DMS53 (cell line): ENCODE measurements at places on chromosomes 4 and X.

DNA sequence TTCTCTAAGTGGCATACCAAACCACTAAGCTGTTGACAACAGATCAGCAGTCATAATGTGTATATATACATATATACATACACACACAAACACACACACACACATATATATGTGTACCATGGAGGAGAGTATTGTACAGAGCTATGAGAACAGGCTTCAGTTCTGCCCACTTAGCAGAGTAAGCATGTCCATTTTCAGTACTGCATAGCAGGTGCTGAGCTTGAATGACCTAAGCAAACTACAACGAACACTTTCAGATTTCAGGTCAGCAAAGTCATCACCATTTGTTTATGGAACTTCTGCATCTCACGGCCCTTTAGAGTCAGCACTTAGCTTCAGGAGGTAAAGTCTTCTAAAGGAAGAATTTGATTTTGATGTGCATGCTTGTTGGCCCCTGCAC lies 735.8 kb upstream of the ATOH1 start:
- DNase-seq: peak; percentile 6

DNA sequence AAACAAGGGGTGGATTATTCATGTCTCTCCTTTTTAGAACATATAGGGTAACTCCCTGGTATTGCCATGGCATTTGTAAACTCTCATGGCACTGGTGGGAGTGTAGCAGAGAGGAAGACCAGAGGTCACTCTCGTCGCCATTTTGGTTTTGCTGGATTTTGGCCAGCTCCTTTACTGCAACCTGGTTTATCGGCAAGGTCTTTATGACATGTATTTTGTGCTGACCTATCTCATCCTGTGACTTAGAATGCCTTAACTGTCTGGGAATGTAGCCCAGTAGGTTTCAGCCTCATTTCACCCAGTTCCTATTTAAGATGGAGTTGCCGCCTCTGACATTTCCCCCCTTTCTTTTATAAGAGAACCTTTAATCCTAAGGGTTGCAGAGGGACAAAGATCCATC lies 45.8 kb downstream of the MGST2 start:
- no peak for DNase-seq

DNA sequence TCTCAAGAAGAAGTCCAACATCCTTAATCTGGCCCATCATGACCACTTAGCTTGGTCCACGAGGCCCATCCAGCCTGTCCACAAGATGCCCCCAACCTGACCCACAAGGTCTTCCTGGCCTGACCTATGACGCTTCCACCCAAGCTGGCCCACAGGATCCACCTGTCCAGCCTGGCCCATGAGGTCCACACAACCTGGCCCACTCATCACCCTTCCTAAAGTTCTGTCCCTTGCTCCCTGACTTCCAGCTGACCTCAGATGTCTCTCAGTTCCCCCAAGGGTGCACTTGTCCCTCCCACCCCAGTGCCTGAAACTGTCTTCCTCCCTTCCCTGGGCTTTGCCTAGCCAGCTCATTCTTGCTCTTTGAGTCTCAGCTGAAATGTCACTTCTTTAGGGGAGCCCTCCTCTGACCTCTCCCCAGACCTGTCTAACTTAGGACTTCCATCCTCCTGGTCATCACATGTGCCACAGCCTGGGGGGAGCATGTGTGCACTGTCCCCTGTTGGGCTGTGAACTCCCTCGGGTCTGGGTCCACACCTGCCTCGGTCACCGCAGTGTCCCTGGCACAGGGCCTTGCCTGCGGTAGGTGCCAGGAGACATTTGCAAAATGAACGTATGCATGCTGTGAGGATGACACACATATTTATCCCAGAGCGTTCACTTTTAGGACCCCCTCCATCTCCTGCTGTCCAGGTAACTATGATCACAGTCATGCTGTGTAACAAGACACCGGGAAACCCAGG lies 61.7 kb downstream of the EVC start:
- DNase-seq: no peak

- no peak for DNase-seq
Measured at GRCh38 chrX:41475191-41475590, 28.0 kb downstream of the NYX start.

GRCh38 chr4:25779021-25779420 lies 83.8 kb downstream of the SEL1L3 start:
- peak; percentile 74 for DNase-seq

DNA sequence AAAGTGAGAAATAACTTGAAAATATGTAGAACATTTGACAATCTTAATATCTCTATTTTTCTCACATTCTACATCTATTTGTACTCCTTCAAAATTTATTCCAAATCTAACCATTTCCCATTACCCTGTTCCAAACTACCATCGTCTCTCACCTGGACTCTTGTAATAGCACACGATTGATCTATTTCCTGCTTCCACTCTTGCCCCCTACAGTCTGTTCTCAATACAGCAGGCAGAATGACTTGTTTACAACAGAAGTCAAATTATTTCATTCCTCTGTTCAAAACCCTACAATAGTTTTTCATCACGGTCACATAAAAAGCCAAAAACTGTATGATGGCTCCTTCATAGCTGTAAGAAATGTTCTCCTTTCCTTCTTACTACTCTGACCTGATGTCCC lies 21.1 kb upstream of the LUZP4 start:
- peak; percentile 52 for DNase-seq

DNA sequence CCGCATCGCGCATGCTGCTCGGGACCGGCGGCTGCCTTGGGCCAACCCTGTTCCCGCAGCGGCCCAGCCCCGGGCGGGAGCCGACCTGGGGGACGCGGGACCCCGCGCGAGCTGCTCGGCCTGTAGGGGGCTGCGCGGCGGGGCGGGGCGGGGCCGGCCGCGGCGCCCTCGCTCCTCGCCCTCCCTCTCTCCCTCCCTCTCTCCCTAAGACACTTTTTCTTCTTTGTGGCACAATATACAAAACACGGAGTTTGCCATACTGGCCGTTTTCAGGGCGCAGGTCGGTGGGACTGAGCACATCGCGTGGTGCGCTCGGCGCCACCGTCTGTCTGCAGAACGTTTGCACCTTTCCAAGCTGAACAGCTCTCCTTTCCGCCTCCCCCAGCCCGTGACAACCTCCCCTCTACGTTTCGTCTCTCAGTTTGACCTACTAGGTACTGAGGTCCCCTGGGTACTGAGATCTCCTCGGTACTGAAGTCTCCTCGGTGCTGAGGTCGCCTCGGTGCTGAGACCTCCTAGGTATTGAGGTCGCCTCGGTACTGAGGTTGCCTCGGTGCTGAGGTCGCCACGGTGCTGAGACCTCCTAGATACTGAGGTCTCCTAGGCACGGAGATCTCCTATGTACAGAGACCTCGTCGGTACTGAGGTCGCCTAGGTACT lies 261.1 kb upstream of the PLCXD1 start:
- DNase-seq: no peak

- no peak for DNase-seq
Measured at GRCh38 chrX:125374169-125374568, 54.5 kb downstream of the TEX13C start.

DNA sequence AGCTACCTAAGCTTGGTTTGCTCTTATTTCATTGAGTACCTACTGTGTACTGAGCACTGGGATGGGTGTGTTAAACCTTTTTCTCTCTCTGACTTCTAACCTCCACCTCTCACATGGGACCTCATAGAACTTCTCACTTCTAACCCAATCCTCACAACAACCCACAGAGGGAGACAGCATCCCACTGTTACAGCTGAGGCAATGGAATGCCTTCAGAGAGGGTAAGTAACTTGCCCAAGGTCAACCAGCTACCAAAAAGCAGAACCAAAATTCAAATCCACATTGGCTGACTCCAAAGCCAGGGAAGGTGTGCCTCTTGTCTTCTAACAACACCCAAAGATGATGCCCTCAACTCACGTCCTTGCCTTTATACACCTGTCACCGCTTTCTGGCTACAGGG lies 5.4 kb downstream of the SEL1L3 start:
- peak; percentile 36 for DNase-seq

- no peak for DNase-seq
Measured at GRCh38 chr4:55159851-55160250, 34.5 kb upstream of the KDR start.

GRCh38 chr4:164424846-164425245 lies 329.1 kb upstream of the SMIM31 start:
- peak; percentile 28 for DNase-seq

DNA sequence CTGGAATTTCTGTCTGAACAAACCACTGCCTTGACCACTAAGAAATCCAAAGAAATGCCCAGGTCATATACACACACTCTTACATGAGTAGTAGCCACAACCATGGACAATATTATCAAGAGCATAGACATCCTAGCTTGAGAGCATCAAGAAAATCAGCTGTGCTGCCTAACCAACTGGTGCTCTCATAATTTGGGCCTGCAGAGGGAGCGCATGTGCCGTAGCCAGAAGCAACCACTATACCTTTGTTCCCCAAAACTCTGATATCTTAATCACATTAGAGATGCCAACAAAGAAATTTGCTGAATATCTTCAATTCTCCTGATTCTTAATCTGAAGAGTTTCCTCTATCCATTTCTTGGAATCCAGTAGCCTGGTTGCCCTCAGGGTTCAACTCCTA lies 163.6 kb downstream of the ZNF674 start:
- peak; percentile 52 for DNase-seq

GRCh38 chr4:106614441-106614840 lies 245.9 kb upstream of the GIMD1 start:
- no peak for DNase-seq

- no peak for DNase-seq
Measured at GRCh38 chrX:23851544-23851943, 56.2 kb downstream of the APOO start.

- no peak for DNase-seq
Measured at GRCh38 chr4:121377076-121377475, 3.7 kb downstream of the QRFPR start.

DNA sequence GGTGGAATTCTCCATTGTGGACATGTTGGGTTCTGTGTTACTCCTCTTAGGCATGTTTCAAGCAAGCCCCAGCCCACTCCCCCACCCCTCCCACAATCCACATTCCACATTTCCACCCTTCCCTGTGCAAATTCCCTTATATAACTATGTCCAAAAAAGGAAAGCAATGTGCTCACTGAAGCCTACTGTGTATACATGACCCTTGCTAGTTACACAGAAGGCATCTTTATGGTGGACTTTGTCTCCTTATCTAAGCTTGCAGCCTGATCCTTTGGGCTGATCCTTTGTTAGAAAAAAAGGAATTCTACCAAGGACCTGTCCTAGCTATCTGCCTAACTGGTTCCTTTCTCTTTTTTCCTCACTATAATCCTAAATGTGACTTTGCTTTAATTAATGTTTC lies 796.8 kb downstream of the NLGN4X start:
- DNase-seq: no peak

DNA sequence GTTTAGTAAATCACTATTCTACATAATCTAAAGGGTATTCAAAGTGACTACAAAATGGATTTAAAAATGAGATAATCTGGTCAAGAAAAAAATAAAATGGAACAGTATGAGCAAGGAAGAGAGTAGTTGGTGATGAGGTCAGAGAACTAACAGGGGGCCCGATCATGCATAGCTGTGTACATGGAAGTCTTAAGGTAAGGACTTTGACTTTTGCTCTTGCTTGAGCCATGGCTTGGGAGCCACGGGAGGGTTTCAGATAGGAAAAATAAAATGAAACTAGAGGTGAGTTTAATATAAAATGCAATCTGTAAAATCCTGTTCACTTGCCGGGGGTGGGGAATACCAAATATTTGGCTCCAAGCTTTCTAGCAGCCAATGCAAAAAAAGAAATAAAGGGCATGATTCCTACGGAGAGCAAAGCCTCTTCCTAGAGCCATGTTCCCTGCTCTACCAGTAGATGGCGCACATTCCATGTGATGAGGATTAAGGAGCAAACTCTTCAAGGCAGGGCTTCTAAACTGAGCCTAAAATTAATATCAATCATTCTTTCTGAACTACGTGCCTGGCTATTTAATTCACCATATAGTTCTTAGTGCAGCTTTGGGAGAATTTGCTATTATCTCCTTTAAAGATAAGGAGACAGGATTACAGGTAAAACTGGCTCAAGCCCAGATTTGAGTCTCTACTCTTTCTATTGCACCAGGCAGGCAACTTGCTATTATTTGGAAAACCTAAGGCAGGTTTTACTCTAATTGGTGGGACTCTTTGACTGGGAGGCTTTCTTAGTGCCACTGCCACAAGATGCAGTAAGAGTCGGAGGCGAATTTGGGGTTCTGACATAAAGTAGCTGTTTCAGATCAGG lies 6.8 kb upstream of the CLCN5 start:
- peak; percentile 76 for DNase-seq

DNA sequence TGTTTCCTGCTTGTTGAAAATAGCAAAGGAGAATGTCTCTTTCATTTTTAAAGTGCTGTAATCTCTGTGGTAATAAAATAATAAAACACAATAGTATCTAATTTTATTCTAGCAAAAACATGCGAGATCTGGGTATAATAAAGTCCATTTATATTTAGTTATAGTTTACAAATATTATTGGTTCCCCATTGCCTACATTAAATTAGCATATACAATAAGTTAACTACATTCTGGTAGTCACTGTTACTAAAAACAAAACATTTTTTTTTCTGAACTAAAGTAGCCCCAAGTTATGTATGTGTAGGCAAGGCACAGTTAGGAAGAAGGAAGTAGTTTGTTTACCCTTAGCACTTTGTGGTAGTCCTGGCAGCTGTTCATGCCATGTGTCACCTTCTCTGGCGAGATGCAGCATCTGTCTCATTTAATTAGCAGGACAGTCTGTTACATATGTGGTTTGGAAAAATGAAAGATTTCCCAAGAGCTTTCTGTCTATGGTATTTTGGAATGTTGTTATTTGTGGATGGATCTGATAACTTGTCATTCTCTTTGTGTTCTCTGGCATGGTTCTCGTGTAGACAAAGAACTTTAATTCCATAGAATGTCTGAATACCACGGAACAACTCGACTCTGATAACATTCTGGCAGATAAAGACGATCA lies 231.3 kb upstream of the PITX2 start:
- DNase-seq: peak; percentile 54

- peak; percentile 80 for DNase-seq
Measured at GRCh38 chrX:140091125-140091886, 126.0 kb upstream of the CXorf66 start.

DNA sequence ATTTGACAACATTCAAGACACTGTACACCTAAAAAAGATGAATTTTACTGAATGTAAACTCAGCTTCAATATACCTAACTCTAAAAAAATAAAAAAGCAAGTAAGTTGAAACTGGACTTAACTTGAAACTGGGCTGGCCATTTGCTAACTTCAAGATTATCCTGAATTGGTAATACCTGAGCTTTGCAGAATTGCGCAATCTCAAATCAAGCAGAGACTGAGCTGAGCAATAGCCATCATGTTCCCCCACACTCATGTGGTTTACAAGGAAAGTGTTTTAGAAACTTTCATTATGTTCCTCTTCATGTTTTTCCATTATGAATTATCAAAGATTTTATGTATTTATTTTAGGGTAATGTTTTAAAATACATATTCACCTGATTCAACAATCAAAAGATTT lies 38.7 kb downstream of the ANXA5 start:
- no peak for DNase-seq

GRCh38 chrX:9279234-9279544 lies 185.7 kb upstream of the TBL1X start:
- no peak for DNase-seq

DNA sequence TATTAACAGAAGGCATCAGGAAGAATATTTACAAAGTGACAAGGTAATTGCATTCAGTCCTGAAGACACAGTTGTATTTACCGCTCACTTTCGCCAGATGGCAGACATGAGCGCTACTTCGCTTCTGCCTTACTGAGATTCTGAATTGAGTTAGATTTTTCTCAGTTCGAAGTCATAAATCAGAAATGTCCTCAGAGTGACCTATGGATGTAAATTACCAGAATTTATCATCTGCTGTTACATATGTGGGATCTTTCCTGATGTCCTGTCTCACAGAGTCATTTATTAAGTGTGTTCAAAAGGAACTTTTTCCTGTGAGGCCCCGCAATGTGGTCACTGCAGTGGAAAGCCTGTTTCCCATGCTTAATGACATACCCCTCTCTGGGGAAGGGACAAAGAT lies 97.3 kb upstream of the DCLK2 start:
- DNase-seq: peak; percentile 64

- no peak for DNase-seq
Measured at GRCh38 chr4:54038056-54038455, 26.3 kb downstream of the CHIC2 start.
